ENCODE measurements at places on chromosomes 13 and 19.

- no peak for DNase-seq
Measured at GRCh38 chr13:33000365-33000764, 15.9 kb upstream of the KL start.

DNA sequence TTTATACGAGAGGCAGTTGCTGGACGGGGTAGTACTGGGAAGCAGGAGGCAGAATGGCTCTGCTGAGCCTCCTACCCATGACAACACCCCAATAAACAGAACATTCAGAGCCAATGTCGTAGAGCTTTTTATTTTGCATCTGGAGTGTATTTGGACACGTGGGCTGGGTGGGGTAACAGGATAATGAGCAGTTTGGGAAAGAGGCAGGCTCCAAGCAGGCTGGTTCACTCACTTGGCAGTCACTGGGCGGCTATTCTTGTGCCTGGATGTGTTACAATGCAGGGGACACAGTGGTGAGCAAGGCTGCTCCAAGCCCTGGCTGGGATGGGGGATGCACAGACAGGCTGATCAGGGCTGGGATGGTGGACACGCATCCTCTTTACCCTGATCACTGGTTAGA, 9.5 kb downstream of the ACTMAP start:
- DNase-seq, result no peak

DNA sequence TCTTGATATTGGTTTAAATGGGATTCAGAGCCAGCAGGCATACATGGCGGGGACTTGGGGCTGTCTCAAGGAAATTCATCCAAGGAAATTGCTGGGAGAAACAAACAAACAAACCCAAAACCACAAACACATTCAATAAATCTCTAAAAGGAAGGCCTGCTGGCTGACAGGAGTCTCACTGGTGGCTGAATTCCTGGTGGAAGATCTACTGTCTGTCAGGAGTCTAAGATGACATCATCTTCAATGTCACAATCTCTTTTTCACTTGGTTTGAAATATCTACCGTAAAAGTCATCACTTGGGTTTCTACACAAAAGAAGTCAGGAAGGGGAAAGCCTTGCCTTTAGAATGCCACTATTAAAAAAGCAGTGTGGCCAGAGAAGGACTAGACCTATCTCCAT, 87.9 kb downstream of the KLF5 start:
- no peak for DNase-seq

DNA sequence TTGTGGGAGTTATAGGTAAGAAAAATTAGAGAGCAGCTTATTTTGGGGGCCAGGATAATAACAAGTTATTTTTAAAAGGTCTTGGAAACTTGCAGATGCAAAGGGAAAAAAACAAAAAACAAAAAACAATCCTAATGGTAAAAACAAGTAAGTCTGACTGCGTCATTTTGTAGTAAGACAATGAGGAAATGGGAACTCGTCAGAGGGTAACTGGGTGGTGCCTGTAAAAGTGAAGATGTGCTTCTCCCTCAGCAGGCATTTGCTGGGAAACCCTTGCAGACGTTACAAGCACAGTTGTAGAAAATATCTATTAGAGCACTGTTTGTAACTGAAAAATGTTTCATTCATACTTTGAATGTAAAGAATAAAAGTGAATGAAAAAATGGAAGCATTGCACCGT, 2.2 kb upstream of the TNFSF13B start:
- DNase-seq, result no peak

GRCh38 chr13:97423300-97424045, 10.5 kb upstream of the RAP2A start:
- no peak for DNase-seq

GRCh38 chr19:19120308-19121231, 17.7 kb downstream of the TMEM161A start:
- DNase-seq, result no peak

- DNase-seq, result no peak
Measured at GRCh38 chr13:104900191-104900817, 1635.2 kb downstream of the EFNB2 start.

- peak; percentile 38 for DNase-seq
Measured at GRCh38 chr19:40754611-40755247, 3.7 kb downstream of the SNRPA start.

DNA sequence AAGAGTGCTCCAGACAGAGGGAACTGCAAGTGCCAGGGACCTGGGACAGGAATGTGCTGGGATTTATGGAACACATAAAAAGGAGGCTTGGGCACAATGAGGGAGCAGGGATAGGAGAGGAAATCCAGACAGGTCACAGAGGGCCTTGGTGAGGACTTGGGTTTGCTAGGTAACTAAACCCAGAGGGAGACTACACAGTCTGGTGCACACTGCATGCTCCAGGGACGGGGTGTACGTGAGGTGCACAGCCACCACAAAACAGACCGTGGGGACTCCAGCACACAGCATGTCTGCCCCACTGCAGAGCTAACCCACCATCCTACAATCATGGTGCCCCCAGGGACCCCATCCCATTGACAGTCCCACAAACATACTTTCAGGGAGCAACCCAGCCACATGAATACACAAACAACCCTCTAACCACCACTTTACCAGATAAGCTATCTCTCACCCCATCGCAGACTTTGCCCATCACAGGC, 5.5 kb upstream of the ZFP36 start:
- no peak for DNase-seq

GRCh38 chr19:23946569-23946968, 31.9 kb downstream of the ZNF726 start:
- DNase-seq, result no peak

- no peak for DNase-seq
Measured at GRCh38 chr19:1105008-1105872, 1.4 kb downstream of the GPX4 start.

GRCh38 chr13:53473397-53473796, 444.8 kb downstream of the OLFM4 start:
- DNase-seq, result no peak

- no peak for DNase-seq
Measured at GRCh38 chr19:32812571-32812970, 57.0 kb downstream of the SLC7A9 start.

- DNase-seq, result no peak
Measured at GRCh38 chr13:69935043-69935442, 172.6 kb upstream of the ATXN8OS start.

GRCh38 chr19:4327252-4327876, 11.3 kb downstream of the STAP2 start:
- peak; percentile 86 for DNase-seq

DNA sequence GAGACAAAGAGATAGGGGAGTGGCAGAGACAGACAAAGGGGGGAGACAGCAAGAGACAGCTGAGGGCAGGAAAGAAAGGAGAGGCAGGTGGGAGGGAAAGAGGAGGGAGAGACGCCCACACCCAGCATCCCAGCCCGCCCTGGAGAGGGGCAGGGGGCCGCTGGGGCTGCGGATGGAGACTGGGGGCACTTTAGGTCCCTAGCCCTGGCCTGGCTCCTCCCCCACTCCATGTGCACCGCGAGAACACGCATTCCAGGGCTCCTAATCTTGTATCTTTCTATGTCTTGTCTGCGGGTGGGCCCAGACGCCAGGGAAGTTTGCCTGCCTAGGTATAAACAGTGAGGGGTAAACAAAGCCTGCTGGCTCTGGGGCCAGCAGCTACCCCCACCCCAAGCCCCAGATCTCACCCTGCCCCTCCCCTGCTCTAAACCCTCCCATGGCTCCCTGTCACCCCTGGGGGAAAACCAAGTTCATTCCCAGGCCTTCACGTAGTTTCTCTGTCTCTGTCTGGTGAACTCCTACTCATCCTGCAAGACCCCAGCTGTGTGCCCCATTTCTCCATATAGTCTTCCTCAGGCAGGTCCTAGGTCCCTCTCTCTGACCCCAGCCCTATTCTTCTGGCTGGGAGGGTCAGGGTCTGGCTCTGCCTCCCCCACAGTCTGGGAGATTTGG, 5.7 kb downstream of the TLE5 start:
- DNase-seq, result no peak

- DNase-seq, result no peak
Measured at GRCh38 chr13:112764864-112765561, 75.2 kb downstream of the ATP11A start.

GRCh38 chr13:33403807-33404362, 118.3 kb upstream of the STARD13 start:
- DNase-seq, result no peak

- peak; percentile 0 for DNase-seq
Measured at GRCh38 chr13:99388334-99388923, 81.2 kb upstream of the GPR183 start.

GRCh38 chr19:2547721-2548120, 71.8 kb downstream of the GADD45B start:
- DNase-seq, result no peak

DNA sequence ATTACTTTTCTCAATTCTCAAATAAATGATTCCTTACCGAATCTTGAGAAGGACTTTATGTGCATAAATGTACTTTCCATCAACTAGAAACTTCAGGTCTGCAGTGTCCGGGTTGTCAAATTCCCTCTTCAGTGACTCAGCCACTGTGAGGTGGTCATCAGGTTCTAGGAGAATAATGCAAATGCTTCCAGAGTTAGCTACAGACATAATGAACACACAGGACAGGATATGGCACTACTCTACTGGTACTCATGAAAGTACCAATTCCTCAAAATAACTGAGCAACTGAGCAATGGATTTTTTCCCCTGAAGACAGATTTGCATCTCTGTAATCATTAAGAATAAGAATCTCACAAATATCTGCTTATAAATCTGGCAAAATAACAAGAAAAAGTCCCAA, 31.2 kb downstream of the RCBTB2 start:
- no peak for DNase-seq

- no peak for DNase-seq
Measured at GRCh38 chr13:26299168-26299750, 45.3 kb downstream of the CDK8 start.

GRCh38 chr19:39924952-39925351, 9.5 kb downstream of the FCGBP start:
- DNase-seq, result no peak

- peak; percentile 90 for DNase-seq
Measured at GRCh38 chr19:19515642-19516519, at the start of gene NDUFA13. Gene NDUFA13, plus strand, starts transcription at chr19:19516225. Its CDS starts 14 bp downstream, at chr19:19516239.

GRCh38 chr13:42068886-42069285, 20.4 kb downstream of the DGKH start:
- no peak for DNase-seq

- no peak for DNase-seq
Measured at GRCh38 chr19:29543381-29543780, 17.6 kb downstream of the VSTM2B start.

DNA sequence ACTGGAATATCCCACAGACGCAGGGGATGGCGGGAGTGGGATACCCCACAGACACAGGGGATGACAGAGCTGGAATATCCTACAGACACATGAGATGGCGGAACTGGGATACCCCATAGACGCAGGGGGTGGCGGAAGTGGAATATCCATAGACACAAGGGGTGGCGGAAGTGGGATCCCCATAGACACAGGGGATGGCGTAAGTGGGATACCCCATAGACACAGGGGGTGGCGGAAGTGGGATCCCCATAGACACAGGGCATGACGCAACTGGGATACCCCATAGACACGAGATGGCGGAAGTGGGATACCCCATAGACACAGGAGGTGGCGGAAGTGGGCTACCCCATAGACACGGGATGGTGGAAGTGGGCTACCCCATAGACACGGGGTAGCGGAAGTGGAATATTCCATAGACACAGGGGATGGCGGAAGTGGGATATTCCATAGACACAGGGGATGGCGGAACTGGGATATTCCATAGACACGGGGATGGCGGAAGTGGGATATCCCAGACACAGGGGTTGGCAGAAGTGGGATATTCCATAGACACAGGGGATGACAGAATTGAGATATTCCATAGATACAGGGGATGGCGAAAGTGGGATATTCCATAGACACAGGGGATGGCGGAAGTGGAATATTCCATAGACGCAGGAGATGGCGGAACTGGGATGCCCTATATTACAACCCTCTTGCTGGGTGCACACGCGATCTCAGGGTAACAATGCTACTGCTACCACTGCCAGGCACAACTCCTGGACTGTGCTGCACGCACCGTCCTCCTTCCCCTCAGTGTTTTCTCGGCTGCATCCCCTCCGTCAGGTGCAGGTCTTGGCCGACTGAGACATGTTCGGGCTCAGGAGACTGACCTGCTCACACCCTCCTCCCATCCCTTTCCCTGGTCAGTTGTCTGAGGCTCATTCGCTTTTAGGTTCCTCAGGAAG, 28.1 kb downstream of the ZNF787 start:
- DNase-seq, result no peak

DNA sequence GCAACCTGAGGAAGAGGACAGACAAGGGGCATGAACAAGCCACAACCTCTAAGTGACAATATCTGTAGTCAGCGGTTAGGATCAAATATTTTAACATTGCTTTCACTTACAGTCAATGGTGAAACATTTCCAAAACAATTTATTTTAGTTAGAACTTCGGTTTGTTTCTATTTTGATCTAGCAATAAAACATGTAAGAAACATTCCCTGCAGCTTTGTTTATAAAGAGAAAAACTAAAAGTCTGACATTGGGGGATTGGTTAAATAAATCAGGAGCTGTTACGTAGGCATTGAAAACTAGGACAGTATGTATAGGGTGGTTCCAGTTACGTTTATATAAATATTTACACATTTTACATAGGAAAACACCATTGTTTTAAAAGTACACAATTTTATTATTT, 3.4 kb downstream of the URI1 start:
- no peak for DNase-seq

GRCh38 chr13:66222926-66223325, 1007.2 kb downstream of the PCDH9 start:
- DNase-seq, result no peak

DNA sequence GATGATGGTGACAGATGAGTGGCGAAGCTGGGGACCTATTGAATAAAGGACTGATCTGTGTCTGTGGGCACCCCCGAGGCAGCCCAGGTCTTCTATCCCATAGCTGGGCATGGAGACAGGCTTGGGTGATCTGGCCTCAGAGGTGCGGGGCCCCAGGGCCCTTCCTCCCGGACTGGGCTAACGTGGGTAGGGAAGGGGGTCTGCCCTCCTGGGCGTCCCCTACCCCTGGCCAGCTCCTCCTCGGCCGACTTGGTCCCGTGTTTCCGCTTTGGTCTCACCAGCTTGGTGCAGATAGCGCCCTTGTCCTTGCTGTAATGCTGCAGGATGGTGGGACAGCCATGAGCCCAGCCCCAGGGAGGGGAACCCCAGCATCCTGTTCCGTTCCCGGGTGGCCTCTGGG, 3.3 kb downstream of the MATK start:
- DNase-seq, result no peak

GRCh38 chr13:28640861-28641599, 17.9 kb upstream of the POMP start:
- no peak for DNase-seq

DNA sequence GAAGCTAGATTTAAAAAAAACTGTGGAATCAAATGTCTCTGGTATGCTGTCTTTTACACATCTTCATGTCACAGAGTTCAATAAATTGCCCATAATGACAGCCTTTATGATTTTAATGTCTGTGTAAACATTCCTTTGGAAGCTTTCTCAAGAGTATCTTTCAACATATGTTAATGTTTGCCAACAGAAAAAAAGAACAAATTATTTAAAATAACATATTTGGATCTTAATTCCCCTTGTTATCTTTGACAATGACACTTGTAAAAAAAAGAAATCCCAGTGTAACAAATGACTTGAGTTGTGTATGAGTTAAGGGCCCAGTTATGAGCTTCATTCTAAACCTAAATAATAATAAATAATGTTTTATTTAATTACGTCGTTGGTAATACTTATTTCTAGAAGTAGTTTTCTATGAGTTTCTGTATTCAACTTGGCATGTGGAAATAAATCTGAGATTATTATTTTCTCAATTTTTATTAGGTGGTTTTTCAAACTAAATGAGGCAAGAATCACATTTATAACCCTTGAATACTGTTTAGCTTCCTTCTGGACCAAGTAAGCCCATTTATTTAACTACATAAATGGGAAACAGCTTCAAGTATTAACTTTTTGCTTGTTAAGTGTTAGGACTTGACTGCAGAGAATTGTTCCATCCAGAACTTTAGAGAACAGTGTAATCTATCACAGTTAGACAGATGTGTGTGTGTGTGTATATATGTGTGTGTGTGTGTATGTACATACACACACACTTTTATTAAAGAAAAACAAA, 182.1 kb downstream of the POSTN start:
- no peak for DNase-seq
